Activated CD4-positive, alpha-beta T cell treated with anti-CD3 and anti-CD28 coated beads for 24 hours (primary cell): ENCODE measurements at places on chromosomes 2 and 18.

DNA sequence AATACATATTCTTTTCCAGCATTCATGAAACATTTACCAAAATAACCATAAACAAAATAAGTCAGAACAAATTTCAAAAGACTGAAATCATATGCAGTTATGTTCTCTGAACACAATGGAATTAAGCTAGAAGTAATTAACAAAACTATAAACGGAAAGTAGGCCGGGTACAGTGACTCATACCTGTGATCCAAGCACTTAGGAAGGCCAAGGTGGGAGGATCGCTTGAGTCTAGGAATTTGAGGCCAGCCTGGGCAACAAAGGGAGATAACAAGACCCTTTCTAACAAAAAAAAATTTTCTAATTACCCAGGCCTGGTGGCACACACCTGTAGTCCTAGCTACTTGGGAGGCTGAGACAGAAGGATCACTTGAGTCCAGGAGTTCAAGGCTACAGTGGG is 14.9 kb downstream of the ATAD2B start:
- no peak for DNase-seq

- DNase-seq: no peak
Observed at GRCh38 chr18:53790786-53791185, 433.7 kb downstream of the MBD2 start.

- DNase-seq: no peak
Observed at GRCh38 chr2:182565911-182566567, 139.2 kb upstream of the PDE1A start.

- DNase-seq: no peak
Observed at GRCh38 chr2:69251943-69252342, 135.1 kb downstream of the GFPT1 start.

DNA sequence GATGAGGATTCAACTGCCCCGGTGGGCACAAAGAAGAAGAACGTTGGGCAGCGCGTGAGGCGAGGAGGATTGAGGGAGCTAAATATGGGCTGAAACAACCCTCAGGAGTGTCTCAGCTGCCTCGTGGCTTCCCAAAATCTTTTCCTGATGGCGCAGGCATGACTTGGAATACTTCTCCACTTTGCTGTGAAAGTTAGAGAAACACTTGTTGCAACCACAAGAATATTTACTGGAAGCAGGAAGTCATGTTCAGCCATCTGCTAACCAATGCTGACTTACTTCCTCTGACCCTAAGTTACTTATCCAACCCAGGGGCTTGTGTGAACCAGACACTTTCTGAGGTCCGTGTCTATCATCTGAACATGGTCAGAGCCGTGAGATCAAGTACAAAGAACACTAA is 148.8 kb downstream of the ARL4C start:
- DNase-seq: no peak

- DNase-seq: no peak
Observed at GRCh38 chr2:81894451-81894990, 1590.0 kb upstream of the LRRTM1 start.
